NCI-H748 treated with DMSO at 0.1 percent for 48 hours (cell line): ENCODE measurements at places on chromosomes 12 and 14.

GRCh38 chr12:104458694-104459367, 2.1 kb downstream of the CHST11 start:
- no peak for DNase-seq

DNA sequence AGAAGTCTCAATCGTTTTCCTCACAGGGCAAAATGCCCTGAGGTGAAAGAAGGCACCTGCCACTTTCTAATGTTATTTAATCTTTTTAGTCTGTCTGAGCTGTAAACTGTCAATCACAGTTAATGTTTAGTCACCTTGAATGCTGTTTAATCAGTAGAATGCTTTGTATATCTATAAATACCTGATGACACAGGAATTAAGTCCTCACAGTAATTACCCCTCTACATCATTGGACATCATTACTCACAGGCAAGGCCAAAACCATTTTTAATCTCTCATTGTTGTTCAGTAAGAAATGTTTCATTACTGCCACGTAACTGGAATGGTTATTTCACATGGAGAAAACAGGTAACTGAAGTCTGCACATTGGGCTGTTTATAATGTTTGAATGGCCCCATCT, 178.8 kb downstream of the EXOC5 start:
- peak; percentile 99 for DNase-seq

- no peak for DNase-seq
Observed at GRCh38 chr14:65838565-65838964, 426.0 kb downstream of the FUT8 start.

DNA sequence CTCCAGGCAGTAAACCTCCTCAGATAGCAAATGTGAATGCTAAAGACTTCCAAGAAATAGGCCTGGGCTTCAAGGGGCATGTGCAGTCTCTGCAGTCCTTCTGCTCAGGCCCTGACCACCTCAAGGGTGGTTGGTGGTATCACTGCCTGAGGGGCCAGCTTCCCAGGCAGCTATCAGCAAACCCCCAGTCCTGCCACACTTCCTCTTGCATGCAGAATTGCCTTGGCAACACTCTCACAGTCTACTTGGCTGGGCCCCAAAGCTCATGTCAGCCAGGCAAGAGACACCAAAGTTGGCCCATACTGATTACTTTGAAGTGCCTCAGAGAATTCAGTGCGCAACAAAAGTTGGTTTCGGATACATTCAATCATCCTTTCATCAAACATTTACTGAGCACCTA, 3.5 kb upstream of the ASB8 start:
- no peak for DNase-seq

GRCh38 chr14:79294499-79294898, 916.8 kb downstream of the DIO2 start:
- DNase-seq, result no peak

DNA sequence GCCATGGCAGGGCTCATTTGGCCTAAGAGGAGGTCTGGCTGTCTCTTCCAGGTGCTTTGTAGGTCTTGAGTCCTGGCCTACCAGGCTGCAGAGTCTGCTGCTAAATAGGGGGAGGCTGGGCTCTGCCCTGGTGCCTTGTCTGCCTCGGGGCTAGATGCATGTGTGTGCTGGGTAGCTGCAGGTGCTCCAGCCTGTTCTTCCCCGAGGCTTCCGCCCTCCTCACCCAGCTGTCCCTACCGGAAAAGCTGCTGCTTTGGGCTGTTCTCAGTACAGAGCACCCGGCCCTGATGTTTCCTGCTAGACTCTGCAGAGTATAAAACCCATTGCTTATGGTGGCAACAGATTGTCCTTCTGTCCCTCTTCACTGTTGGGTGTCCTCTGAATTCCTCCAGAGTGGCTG, 37.7 kb downstream of the RAB35 start:
- no peak for DNase-seq

- DNase-seq, result no peak
Observed at GRCh38 chr12:110107369-110108281, 16.5 kb upstream of the IFT81 start.

GRCh38 chr12:43151441-43151981, 400.5 kb downstream of the ADAMTS20 start:
- no peak for DNase-seq

- no peak for DNase-seq
Observed at GRCh38 chr14:58390830-58391229, 4.9 kb upstream of the TOMM20L start.

DNA sequence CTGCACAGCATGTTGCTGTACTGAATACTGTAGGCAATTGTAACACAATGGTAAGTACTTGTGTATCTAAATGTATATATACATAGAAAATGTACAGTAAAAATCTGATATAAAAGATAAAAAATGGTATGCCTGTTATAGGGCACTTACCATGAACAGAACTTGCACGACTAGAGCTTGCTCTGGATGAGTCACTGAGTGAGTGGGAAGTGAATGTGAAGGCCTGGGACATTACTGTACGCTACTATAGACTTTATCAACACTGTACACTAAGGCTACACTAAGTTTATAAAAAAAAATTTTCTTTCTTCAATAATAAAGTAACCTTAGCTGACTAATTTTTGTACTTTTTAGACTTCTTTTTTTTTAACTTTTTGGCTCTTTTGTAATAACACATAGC, 24.2 kb upstream of the NEDD1 start:
- no peak for DNase-seq

GRCh38 chr14:72576258-72576657, 317.6 kb downstream of the DPF3 start:
- DNase-seq, result no peak

GRCh38 chr14:105448706-105449111, 25.9 kb upstream of the CRIP2 start:
- DNase-seq, result no peak

DNA sequence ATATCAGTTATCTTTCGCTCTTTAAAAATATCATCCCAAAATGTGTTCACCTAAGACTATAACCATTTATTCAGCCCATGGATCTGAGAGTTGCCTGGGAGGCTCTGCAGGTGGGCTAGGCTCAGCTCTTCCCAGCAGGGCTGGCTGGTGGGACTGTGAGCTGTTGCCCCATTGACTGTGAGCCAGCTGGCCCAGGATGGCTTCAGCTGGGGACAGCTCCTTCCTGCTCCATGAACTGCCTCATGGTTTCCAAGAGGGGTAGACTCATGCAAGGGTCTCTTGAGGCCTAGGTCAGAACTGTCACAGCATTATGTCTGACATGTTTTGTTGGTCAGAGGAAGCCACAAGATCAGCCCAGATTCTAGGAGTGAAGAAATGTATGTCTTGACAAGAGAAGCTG, 114.1 kb upstream of the E2F7 start:
- peak; percentile 21 for DNase-seq

GRCh38 chr12:14369311-14369710, 3.8 kb downstream of the ATF7IP start:
- no peak for DNase-seq

DNA sequence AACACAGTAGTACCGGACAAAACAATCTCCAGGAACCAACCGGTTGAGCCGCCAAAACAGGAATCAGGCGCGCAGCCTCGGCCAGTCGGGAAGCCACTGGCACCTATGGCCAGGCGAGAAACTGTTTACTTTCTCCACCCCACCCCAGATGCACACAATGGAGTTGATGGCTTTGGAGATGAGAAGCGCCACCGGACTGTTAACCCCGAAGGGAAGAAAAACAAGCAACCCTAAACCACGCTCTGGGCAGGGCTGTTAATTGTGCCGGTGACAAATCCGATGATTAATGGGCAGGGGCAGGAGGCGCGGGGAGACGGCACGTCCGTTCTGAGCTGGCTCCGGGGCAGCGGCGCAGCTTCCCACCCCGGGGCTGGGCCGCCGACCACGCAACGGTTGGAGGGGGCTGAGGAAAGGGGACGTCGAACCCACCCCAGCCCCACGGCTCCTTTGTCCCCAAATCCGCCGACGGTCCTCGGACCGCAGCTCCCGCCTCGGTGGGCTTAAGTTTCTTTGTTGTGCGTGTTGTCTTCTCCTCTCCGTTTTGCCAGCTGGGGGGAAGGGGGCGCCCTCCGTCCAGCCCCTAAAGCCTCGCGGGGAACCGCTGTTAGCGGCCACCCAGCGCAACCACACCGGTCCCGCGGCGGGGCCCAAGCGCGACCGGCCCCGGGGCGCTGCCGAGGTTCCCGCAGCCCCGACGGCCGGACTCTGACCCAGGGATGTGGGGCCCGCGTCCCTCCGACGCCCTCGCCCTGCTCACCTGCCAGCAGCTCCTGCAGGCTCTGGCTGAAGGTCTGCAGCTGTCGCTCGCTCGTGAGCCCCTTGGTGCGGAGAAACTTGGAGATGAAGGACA, 790 bp downstream of the BTG1 start:
- peak; percentile 96 for DNase-seq

GRCh38 chr12:80936642-80937390, 918 bp downstream of the LIN7A start:
- DNase-seq, result no peak

GRCh38 chr14:106396999-106397398, 870.6 kb downstream of the TMEM121 start:
- no peak for DNase-seq

DNA sequence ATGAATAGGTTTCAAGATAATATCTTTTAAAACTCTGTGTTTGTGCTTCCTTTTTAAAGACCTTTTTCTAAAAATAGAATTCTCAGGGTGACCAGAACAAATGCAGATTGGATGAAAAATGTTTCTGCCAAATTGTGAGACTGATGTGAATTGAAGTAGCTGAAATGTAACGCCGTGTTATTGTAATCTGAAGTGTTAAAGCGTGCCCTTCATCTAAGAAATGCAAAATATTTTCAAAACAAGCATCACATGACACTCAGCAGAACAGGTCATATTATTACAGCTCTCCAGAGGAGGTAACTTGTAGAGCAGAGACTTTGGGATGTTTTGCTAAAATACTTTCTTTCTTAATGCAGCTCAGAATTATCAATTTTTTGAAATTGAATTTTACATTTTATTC, 90.0 kb upstream of the PLEKHA5 start:
- no peak for DNase-seq

DNA sequence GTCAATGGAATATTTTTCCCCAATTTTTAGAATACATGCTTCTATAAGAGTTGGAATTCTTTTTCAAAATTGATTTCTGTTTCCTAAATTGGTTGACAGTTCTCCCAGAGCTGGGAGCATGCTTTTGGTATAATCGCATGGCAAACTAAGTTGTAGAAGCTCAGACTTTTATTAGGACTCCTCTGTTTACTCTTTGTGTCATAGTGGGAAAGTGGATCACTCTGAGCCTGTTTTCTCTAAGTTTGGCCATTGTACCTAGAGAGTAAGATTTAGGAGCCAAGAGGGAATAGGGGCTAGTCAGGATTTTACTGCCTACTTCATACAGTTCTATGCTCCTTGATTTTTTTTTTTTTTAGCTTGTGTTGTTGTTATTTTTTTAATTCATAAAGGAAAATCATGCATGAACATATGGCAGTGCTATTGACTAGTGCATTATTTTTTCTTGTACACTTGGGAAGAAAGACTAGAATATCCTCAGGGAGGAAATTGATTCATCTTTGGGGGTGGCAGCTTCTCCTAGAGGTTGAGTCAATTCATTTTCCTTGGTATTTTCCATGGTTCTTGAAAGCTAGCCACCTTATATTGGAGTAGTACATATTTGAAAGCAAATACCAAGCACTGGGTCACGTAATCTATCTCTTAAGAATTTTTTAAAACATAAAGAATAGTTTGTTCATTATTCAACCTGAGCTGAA, 77.7 kb upstream of the TRAF3 start:
- no peak for DNase-seq

DNA sequence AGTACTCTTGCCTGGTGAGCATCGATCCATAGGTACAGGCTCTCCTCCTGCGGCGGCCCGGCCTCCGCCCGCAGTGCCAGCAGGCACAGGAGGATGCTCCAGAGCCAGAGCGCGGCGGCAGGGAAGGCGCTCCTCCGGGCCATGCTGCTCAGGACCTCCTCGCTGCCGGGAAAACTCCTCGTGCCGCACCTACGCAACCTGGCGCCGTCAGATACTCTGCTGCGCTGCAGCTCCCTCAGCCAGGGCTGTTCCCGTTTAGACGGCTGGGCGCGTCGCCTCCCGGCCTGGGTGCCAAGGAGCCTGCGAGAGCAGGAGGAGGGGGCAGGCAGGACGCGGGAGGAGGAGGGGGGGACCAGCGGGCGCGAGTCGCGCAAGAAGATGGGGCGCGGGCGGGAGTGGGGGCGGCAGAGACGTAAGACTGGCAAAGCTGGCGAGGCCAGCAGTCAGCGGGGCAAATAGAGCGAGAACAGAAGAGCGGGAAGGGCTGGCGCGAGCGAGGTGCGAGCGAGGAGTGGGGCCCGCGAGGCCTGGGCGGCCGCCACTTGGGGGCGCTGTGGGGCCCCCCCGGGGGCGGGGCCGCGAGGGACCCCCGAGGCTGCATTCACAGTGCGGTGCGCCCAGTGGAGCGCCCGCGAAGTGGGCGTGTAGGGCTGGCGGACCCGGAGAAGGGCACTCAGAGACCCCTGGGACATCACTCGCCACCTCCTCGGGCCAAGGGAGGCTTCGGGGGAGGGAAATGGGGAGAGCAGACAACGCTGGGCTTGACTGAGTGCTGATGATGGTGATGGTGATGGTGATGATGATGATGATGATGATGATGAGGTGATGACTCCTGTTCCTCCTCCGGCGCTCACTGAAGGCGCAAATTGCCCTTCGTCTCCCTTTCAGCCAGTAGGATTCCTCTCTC, at the start of gene WIF1:
WIF1 (minus strand) TSS at position 257 of the 907 bp plus-strand sequence; CDS start at position 143, 114 bp downstream.
- peak; percentile 45 for DNase-seq

DNA sequence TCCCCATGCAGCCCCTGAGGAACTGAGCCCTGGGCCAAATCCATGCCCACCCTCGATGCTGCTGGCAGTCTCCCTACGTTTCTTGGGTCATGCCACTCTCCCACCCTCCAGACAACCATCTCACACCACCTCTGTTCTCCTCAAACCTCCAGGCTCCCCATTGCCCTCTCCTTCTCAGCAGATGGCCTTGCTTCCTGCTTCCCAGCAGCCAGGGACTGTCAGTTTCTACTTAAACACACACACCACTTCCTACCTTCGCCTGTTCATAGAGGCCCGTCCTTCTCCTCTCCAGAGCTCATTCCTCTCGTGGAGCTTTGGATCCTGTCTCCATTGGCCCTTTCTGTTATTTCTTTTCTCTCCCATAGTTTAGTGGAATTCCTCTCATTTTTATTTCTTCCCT, 27.1 kb downstream of the ZNF664 start:
- DNase-seq, result no peak

- no peak for DNase-seq
Observed at GRCh38 chr12:109157986-109158385, 41.6 kb downstream of the ACACB start.

DNA sequence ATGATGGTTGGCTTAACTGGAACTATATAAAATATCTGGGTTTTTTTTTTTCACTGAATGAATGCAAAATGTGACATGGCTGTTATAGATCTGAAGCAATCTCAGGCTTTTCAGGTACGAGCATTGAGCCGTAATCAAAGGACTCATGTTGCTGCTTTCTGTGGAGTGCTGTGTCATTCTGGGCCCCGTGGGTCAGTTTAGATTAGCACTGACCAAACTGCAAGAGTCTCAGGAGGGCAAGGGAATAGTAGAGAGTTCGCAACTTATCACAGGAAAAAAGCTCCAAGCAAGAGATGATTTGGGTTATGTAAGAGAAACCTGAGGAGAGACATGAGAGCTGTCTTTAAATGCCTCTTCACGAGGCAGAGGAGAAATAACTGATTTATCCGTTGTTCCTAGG, 59.1 kb downstream of the UBR7 start:
- DNase-seq, result no peak

- no peak for DNase-seq
Observed at GRCh38 chr14:78951602-78952001, 781.4 kb downstream of the NRXN3 start.
